ENCODE measurements at places on chromosomes 1 and 21.

DNA sequence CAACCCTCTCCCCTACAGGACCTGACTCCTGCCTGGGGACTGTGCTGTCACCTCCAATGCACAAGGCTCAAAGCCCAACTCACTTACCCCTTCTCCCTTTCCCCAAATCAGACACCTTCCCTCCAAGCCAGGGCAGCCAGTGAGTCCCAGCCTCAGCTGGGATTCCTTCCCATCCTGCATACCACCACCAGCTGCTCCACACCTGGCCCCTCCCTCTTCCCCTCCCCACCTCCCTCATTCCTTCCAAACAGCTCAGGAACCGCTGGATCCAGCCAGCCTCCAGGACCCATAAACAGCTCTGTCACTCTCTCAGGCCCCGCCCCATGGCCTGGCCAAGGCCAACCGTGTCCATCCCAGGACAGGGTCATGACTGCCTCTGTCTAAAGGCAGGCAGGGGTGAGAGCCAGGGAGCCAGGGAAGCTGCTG is 41.4 kb downstream of the ACOT7 start:
- no peak for DNase-seq

DNA sequence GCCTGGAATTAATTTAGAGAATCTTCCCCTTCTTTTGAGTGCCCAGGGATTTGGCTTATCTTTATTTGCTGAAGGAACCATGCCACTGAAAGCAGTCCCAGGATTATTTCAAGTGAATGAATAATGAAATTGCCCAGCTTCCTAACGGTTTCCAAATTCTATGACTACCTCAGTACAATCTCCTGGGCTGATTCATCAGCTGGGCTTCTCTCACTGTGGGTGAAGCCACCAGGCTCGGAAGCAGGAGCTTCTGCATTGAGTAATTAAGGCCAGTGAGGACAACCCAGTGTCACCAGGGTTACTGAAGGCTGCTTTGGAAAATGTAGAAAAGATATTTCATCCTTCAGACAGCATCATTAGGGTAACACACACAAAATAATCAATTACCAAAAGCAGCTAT is 169.8 kb downstream of the DAB1 start:
- DNase-seq, result no peak

DNA sequence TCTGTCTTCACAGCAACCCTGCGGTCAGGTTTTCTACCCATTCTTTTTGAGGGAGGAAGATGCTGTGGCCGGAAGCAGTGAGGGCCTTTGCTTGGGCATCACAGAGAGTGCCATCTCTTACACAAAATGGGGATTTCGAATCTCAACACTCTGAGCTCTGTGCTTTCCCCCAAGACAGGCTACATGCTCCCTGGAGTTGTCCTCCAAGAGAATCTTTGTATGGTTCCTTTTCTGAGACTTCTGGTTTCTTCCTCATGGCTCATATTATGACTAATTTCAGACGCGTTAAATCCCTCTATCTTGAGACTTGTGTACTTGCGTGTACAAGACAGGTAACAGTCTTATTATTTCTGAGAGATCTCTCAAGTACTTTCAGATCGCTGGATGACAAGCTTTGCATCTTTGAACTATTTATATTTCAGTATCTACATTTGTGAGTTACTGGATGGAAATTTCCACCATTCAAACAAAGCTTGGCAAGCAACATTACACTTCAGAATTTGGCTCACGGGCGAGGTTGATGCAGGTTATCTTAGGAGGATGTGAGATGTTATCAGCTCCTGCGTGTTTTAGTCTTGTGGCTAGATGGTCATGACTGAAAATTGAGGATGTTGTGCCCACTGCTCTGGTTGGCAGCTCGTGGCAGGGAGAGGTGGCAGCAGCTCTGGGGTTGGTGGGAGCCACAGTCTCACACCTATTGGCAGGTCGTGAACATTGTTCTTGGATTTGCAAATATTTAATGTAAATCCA is 19.4 kb downstream of the ABCG1 start:
- no peak for DNase-seq

- DNase-seq, result no peak
Measured at GRCh38 chr1:207268337-207268736, 53.1 kb upstream of the CD55 start.

DNA sequence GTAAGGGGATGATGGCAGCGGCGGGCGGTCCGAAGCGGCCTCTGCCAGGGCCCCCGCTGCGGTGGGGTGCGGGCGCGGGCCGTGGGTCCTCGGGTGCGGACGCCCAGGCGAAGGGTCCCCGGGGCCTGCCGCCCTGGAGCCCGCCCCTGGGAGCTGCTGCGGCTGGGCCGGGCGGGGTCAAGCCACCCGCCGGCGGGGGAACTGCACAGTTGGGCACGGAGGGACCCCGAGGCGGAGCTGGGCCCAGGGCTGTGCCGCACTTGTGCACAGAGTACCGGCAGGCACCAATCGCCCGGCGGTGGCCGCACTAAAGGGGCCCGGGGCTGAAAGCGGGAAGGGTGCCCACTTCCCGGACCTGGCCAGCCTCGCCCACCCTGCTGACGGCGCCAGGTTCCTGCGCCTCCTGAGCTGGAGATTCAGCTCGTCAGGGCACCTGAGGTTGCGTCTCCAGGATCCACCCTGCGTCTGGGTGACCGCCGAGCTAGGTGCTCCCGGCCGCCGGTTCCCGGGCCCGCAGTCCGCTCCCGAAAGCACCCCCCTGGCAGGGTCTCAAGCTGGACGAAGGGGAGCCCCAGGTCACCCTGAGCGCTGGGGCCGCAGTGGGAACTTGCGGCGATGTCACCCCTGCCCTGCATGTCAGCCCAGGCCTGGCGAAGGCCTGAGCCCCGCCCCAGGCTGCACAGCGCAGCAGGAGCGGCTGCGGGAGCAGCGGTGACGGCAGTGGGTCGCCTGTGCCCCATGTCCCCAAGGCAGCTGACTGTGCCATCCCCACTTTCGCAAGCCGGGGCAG is 56.7 kb upstream of the ETV3 start:
- DNase-seq, result no peak

DNA sequence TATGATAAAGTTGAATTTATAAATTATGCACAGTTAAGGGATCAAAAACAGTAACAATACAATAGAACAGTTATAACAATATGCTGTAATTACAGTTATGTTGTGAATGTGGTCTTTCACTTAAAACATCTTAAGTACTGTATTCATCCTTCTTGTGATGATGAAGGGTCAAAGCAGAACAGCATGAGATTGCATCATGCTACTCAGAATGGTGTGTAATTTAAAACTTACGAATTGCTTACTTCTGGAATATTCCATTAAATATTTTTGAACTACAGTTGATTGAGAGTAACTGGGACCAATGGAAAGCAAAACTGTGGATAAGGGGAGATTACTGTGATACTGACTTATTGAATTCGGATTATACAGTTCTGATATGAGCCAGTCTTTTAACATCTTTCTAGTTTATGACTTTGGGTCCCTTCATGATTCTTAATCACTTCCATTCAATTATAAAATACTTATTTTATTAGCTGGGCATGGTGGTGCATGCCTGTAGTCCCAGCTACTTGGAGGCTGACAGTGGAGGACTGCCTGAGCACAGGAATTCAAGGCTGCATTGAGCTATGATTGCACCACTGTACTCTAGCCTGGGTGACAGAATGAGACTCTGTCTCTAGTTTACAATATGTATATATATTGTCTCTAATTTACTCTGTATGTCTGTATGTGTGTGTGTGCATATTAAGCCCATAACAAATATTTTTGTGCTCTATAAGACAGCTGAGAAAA is 43.2 kb downstream of the ATP1B1 start:
- DNase-seq, result peak; percentile 10

DNA sequence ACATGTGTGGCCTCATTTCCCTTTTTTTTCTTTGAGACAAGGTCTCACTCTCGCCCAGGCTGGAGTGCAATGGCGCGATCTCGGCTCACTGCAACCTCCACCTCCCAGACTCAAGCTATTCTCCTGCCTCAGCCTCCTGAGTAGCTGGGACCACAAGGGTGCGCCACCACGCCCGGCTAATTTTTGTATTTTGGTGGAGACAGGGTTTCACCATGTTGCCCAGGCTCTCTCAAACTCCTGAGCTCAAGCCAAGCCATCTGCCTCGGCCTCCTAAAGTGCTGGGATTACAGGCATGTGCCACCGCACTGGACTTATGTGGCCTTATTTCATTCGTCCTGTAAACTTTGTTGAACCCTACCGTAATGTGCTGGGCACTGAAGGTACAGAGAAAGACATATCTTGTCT is 569 bp upstream of the WARS2 start:
- no peak for DNase-seq

GRCh38 chr1:197144570-197145325 is 1.7 kb downstream of the ASPM start:
- no peak for DNase-seq

DNA sequence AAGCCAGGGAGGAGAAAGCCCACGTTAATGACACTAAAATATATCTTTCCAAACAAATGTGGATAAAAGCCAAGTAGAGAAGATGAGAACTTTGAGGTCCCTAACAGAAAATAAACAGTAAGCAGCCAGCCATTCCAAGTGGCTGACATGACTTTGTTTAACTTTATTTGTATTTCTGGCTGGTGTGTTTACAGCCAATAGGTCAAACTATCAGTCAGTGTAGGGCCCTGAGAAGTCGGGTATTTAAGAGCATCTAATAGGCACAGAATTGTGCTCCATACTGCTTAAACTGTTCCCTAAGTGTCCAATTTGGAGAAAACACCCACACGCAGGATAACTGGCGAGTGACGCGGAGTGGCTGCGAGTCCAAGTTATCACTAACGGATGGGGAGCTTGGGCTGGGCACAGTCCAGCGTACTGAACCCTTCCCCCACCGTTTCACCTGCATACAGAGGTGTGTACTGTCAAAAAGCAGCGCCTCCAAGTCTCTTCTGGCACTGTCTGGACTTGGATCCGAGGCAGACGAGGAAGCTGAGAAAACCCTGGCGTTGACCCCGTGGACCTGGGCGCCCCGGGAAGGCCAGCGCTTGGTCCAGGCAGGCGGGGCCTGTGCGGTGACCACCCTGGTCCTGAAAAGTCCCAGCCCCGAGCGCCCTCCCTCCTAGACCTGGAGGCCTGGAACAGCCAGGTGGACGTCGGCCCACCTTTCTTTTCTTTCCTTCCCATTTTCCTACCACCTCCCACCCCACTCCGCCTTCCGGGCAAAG is 662 bp upstream of the LGALS8 start:
- no peak for DNase-seq

GRCh38 chr1:161962091-161962887 is 61.4 kb downstream of the OLFML2B start:
- peak; percentile 63 for DNase-seq

DNA sequence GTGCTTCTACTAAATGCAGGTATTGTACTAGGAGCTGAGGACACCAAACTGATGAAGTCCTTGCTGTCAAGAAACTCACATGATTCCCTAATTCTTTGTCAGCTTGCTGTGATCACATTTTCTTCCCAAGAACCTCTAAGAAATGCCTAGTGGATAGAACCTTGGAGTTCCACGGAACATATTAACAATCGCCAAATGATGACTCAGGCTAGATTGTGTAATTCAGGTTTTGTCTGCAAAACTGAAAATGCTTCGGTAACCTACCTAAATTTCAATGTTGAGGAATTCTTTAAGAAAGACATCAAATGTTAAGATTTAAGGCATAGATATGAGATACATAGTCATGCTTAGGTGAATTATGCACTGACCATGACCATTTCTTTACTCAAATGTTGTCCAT is 1.7 kb upstream of the GADD45A start:
- DNase-seq, result no peak

DNA sequence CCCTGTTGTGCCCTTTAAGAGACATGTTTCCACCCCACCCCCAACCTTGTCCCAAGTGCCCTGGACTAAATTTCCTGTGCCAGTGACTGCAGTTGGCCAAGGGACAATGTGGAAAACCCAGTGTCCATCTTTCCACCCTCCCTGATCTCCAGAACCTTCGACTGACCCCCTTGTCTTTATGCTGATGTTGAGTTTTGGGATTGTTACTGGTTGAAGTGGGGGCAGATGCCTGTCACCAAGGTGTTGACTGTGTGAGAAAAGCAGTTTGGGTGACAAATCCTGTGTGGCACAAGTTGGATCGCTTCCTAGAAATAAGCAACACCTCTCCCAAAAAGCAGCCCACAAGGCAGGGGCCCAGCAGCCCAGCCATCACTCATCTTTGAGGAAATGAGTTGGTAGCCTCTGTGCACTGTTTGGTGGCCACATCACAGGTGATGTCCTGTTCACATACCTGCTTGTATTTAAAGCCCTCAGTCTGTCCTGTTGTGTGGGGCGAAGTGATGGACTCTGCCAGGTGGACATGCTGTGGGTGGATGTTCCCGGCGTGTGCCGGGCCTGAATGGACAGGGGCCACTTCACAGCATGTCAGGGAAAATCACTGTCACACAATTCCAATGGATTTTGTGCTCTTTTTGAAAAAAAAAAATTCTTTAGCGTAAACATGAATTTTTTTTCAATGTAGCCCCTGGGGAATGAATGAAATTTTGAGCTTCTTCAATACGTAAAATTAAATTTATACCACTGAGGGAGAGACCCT is 6.6 kb upstream of the MIIP start:
- no peak for DNase-seq

DNA sequence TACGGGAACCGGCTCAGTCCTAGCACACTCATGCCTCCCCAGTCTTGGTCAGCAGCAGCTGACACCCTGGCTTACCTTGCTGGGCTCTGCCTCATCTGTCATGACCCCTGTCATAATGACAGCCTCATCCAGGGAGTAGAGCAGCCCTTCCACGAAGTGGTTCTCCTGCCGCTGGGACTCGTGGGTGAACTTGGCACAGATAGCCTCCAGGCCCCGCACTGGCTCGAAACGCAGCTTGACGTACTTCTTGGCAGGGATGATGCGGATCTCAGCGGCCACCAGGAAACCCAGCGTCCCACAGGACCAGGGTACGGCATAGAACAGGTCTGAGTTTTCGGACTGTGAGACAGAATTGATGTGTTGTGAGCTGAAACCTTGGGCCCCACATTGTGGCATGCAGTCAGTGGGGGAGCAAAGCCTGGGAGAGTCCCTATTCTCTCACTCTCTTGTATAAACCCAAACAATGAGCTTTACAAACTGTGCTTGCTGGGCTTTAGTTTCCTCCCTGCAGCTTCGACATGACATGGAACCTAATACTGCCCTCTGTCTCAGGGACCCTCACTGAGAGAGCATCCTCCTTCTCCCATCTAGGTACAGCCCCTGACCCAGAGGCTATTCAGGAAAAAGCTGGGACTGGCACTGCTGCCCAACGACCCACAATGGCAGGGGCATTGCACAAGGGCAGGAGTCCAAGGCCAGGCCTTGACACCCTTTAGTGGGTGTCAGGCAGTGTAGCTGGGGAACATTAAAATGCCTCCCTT is 15.5 kb downstream of the DHCR24 start:
- no peak for DNase-seq
